ENCODE measurements at places on chromosomes 2 and 18.

GRCh38 chr2:78757191-78757590, 268.3 kb upstream of the REG3G start:
- DNase-seq = no peak

DNA sequence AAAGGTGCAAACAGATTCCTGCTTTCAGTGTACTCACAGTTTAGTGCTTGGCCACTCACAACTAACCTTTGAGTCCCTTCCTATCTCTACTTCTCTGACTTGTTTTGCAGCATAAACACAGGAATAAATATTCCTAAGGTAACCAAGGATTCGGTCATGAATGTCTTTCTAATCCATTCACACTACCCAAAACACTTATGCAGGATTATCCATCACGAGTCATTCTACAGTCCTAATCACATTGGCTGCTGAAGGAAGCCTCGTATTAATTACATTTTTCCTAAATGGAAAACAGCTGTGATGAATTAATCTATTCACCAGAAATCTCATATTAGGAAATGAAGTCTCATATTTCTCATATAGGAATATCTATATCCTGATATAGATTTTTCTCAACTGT, 16.3 kb downstream of the RDH14 start:
- no peak for DNase-seq

DNA sequence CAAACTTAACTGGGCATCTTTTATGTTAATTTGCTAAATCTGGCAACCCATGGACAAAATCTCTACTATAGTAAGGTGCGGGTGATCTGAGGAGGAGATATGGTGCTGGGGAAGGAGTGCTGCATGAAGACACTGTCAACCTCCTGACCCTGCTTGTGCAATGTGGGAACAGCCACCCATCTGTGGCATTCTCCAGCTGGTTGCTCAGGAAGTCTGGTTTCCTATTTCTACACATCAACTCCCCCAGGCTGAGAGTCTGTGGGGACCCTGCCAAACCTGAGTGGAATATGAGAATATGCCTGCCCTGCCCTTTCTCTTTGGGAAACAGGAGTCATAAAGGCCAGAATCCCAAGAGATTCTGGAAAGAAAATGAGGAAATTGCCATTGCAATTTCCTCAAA, 60.1 kb upstream of the PAX3 start:
- no peak for DNase-seq

DNA sequence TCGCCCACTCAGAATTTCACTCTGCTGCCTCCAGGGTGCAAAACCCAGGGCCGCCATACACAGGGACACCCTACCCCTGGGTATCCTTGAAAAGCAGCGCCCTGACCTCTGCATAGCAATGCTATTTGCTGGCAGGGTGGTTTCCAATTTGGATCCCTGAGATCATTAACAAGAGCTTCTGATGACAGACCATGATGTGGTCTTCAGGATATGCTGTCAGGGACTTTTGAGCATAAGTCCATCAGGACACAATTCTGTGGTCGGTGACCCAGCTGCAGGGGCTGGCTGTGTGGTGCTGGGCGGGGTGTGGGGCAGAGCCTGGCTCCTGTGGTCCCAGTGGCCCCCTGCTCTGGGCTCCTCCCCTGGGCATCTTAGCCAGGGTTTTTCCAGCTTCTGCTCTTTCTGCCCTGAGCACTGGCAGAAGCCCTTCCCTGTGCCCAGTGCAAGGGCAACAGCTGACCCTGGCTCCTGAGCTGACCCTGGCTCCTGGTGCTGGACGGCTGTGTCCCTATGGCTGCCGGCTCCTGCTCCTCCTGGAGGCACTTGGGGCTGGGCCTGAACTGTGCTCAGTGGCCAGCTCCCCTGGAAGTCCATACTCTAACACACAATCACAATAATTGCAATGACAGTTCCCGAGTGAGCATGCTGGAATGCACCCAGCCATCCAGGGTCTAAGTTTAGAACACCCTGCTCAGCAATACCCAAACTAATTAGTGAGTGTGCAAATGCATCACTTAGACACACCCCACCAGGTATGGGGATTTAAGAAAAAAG, 271.5 kb downstream of the HDAC4 start:
- DNase-seq = no peak

DNA sequence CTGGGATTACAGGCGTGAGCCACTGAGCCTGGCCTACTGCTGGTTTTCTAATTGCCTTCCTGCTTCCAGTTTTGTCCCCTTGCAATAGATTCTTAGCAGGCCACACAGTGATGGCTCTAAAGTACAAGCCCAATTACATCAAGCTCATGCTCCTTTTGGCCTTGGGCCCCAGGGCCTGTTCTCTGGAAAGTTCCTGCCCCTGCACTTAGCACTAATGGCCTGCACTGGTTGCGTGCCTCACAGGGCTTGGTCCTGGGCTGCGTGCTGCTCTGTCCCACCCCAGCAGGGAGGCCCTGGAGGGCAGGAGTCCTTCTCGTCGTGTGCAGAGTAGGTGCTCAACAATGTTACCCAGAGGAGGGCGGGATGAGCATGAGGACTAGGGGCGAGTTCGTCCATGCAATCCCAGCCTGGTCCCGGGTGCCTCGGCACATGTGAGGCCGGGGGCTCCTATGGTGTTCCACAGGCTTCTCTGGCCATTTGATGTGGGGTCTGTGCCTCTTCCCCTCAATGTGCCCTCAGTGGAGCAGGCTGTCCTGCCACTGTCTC, 51.7 kb downstream of the PDCL3 start:
- DNase-seq = no peak
